ENCODE measurements at places on chromosomes 12 and 14.

GRCh38 chr14:76109087-76109880, 42.4 kb upstream of the GPATCH2L start:
- DNase-seq = no peak

DNA sequence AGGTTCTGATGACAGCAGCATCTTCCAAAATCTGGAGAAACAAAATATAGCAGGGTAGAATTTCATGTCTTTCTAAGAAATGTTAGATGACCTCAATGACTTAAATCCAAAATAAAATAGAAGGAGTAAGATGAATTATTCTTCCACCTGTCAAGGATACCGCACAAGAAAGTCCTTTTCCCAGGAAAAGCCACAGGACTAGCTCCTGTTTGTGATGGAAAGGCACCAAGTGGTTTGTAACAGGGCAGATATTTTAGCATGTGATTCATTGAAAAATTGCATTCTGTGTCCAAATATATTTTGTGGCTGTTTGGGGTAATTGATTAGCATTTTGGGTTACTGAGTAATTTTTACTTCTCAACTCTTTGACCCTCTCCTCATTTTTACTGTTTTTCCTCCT, 2.7 kb downstream of the CD163L1 start:
- no peak for DNase-seq

DNA sequence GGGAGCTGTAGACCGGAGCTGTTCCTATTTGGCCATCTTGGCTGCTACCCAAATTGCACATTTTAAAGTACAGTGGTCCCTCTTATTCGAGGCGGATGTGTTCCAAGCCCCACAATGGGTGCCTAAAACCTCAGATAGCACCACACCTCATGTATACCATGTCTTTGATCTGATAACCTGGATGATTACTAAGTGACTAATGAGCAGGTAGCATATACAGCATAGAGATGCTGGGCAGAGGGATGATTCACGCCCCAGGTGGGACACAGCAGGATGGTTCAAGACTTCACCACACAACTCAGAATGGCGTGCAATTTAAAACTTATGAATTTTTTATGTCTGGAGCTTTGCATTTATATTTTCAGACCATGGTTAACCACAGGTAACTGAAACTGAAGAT, 255.0 kb downstream of the AKAP6 start:
- no peak for DNase-seq

DNA sequence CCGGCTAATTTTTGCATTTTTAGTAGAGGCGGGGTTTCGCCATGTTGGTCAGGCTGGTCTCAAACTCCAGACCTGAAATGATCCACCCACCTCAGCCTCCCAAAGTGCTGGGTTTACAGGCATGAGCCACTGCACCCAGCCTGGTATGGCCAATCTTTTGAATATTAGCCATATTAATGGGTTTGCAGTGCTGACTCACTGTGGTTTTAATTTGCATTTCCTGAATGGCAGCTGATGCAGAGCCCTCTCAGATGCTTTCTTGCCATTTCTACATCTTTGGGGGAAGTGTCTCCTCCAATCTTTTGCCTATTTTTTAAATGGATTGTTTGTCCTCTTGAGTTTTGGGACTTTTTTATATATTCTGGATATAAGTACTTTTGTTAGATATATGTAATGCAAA, 55.5 kb upstream of the NPAS3 start:
- no peak for DNase-seq

- no peak for DNase-seq
Observed at GRCh38 chr14:66330916-66331315, 155.3 kb upstream of the CCDC196 start.

- no peak for DNase-seq
Observed at GRCh38 chr14:58151133-58152013, 640 bp downstream of the ARMH4 start.

- DNase-seq = no peak
Observed at GRCh38 chr12:82688596-82688995, 1.9 kb downstream of the TMTC2 start.

GRCh38 chr12:32105986-32106516, 596 bp upstream of the BICD1 start:
- DNase-seq = no peak

- no peak for DNase-seq
Observed at GRCh38 chr12:12007001-12007712, 63.6 kb upstream of the BCL2L14 start.

- DNase-seq = no peak
Observed at GRCh38 chr14:60867503-60868172, 113.2 kb downstream of the TRMT5 start.

DNA sequence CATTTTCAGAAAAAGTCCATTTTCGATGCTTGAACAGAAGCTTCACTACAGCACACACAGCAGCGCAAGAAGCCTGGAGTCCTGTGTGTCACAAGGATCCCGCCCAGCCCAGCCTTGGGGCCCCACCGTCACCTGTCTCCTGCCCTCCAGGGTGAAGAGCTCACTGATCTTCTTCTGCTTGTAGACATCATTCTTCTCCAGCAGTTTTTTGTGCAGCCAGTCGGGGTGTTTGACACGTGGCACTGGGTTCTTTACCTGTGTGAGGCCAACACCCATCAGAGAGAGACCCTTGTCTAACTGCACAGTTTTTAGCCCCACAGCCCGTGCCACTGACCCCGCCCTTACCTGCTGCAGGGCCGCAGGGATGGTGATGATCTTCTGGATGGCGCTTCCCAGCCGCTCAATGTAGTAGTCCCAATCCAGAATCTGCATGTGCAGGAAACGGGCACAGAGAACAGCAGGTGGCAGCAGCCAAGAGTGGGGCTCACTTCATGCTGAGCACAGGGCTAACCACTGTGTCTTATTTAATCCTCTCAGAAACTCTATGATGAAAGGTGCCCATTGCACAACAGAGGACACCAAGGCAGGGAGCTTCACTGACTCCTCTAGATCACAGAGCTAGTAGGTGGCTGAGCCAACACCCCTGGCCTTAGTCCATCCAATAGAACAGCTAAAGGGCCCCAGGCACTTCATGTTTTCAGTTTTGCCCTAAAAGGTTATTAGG, 30.0 kb downstream of the POLE start:
- no peak for DNase-seq

GRCh38 chr12:5399266-5399665, 32.6 kb upstream of the NTF3 start:
- no peak for DNase-seq

- DNase-seq = no peak
Observed at GRCh38 chr12:68231229-68231628, 5.6 kb upstream of the IL26 start.

DNA sequence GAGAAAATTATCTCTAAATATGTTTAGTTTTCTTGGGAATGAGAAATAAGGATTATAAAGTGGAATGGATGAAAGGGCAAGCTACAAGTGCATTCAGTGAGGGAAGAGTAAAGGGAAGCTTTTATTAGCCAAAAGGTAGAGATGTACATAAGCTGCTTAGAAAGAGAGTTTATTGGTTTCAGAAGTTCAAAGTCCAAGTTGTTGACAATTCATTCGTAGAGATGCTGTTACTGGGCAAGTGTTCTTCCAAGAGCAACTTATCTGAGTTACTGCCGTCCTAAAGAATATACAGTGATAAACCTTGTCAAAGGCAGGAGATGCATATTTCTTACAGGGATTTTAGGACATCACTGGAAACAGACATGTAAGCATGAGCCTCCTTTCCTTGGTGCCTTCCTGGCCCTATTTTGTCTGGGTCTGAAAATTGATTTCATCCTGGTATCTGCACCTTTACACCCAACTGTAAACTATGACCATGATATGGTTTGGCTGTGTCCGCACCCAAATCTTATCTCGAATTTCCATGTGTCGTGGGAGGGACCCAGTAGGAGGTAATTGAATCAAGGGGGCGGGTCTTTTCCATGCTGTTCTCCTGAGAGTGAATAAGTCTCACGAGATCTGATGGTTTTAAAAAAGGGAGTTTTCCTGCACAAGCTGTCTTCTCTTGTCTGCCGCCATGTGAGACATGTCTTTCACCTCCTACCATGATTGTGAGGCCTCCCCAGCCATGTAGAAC, 46.8 kb downstream of the TRMT5 start:
- no peak for DNase-seq

GRCh38 chr12:66170606-66171005, 810 bp upstream of the TMBIM4 start:
- no peak for DNase-seq

DNA sequence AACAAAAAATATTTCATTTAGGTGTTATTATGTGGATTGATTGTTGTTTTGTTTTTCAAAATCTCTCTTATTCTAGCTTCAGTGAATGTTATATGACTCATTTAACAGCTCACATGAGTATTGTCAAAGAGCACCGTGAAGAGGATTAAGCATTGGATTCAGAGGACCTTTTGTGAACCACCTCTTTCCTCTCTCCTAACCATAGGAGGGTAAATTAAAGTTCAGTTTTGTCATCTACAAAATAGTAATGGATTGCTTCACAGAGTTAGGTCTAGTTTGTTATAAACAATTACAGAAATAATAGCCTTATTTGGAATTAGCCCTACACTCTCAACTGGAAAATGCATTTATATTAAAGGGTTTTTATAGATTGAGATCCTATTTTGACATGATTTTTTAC, 962 bp upstream of the KERA start:
- DNase-seq = no peak

DNA sequence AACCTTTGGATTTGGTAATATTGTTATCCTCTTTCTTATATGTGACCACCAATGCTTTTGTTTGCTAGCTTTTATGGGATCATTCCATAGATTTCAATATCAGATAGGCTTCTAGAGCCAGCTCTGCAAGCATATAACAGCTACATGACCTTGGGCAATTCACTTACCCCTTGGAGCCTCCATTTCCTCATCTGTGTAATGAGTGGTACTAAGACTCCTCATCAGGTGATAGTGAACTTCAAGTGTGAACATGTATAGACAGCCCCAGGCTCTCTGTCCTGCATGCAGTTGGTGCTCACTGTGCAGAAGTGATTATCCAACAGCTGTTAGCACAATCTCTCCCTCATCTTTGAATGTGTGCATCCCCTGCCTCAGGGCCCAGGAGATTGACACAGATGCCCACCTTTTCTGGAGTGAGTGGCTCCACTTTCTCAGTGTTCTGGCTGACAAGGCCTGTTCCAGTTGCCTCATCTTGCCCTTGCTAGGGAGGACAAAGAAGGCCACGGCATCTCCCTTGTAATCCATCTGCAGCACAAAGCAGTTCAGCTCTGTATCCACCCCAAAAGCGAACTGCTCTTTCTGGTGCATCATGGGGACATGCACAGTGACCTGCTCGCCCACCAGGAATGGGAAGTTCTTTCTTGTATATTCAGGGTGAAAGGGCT, 9.2 kb downstream of the SERPINA9 start:
- no peak for DNase-seq

GRCh38 chr14:63096186-63096585, 50.9 kb upstream of the KCNH5 start:
- no peak for DNase-seq

GRCh38 chr14:22491683-22492621, 97.1 kb downstream of the DAD1 start:
- DNase-seq = no peak

- no peak for DNase-seq
Observed at GRCh38 chr14:52821805-52822250, 30.4 kb upstream of the GNPNAT1 start.

DNA sequence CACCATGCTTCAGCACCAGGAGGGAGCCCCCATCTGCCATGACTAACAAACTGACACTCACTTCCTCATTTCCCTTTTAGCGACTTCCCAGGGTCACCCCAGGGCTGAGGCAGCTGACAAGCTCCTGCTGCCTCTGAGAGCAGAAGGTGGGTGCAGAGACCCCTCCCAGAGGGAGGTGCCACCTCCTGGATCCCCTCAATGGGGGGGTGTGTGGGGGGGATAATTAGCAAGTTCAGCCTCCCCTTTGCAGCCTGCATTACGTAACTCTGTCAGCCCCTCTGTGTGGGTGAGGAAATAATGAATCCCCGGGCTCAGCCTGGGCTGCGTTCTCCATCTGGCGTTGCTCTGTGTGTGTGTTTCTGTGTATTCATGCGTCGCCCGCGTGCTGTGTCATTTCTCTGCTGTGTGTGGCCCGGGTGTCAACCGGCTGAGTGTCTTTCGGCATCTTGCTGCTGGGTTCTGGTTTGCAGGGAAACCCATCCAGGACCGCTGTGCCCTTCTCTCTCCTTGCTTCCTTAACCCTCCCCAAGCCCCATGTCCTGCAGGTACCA, 28.0 kb downstream of the NOS1 start:
- DNase-seq = no peak

GRCh38 chr12:51377099-51377984, 13.9 kb downstream of the GALNT6 start:
- no peak for DNase-seq

DNA sequence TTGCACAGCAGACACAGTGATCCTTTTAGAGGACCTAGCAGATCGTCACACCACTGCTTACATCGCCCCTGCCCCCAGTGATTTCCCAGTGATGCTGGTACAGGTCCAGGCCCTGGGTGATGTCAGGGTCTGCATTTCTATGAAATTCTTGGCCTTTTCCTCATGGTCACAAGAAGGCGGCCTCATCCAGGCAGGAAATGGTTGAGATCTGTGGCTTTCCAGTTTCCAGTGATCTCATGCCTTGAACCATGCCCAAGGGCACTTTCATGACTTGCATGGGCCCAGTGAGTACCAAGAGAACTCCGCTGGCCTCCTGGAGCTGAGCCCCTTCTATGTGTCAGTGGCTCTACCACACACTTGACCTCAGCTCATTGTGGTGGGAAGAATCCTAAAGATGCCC, 41.9 kb upstream of the BDKRB2 start:
- no peak for DNase-seq

GRCh38 chr14:70282666-70283065, 76.8 kb downstream of the COX16 start:
- DNase-seq = no peak

- DNase-seq = no peak
Observed at GRCh38 chr14:99715266-99716000, 31.3 kb downstream of the CYP46A1 start.

GRCh38 chr14:67733616-67734015, 31.9 kb downstream of the RDH12 start:
- no peak for DNase-seq

DNA sequence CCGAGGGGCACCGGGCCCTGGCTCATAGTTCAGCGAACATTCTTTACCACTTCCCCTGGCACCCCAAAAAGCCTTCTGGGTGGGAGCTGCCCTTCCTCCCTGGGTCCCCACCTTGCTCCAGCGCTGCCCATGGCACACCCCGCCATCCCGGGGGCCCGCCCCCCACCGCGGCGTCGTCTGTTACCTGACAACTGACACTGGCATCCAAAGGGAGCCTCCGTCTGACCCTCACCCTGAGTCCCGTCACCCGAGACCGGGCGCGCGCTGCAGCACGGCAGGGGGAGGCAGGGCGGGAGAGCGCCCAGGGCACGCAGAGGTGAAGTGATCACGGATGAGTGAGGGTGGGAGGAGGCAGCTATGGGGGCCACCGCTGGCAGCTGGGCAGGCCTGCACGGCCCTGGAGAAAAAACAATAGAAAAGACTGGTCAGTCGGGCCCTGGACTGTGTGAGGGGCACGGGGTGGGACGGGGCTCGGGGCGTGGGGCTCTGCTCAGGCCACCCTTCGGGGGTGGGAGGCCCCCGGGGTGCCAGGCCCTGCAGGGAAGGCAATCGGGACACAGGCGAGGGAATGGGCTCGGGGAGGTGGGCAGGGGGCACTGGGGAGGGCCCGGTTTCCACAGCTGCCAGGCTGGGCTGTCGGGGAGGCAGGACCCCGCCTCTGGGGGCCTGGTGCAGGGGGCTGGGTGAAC, 40.7 kb downstream of the BCL11B start:
- no peak for DNase-seq

GRCh38 chr12:88580051-88580871, at the start of gene KITLG:
Gene KITLG, minus strand, starts transcription at chr12:88580471. Its CDS starts 193 bp downstream, at chr12:88580278.
- no peak for DNase-seq
